ENCODE measurements at places on chromosomes 16 and 17. TPM values are rescaled to one million over a fixed set of nuclear protein-coding genes. Genes with fewer than 3 reads are reported as not detected.

DNA sequence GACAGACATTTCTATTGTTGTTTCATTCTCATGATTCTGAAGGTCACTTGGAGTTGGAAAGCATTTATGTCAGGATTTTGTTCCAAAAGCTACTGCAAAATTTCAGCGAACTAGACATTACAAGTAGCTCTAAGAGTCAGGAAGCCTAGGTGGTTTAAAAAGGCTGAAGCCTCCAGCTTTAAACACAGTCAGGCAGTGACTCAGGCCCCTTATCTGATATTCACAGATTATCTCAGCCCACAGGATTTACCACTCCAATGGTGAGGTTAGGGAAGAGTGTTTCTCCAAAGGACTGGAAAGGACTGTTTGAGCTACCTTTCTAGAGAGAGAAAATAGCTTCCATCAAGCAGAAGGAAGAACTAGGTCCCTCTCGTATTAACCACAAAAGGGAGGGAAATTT, 624.4 kb upstream of the C16orf82 start:
- no peaks in the 10 kb centered on the region for H3K4me1 ChIP-seq
- no peak for DNase-seq
- no peak overlapping the region for H3K4me3 ChIP-seq
- H3K27me3 ChIP-seq: no peaks in the 10 kb centered on the region
- no peak overlapping the region for H3K27ac ChIP-seq

DNA sequence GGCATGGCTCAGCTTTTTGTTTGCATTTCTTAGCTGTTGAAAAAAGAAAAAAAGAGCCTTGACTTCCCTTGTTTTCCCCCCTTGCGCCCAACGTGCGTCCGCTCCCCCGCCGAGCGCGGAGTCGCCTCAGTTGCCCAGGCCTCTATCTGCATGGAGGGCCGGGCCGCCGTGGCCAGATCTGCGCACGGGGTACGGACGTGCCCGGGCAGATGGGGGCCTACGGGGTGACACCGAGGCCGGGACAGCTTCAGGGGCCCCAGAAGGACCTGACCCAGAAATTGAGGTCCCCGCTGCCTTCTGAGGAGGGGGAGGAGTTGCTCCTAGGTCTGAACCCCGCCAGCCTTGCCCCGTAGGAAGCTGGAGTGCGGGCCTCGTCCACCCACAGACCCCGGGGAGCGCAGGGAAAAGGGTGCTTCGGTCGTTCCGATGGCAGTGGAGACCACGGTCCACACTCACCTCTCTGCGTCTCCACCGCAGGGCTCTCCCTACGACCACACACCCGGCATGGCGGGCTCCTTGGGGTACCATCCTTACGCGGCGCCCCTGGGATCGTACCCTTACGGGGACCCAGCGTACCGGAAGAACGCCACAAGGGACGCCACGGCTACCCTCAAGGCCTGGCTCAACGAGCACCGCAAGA, 1.5 kb downstream of the IRX5 start:
- peak overlapping the region; percentile 67 for H3K4me3 ChIP-seq
- no peaks in the 10 kb centered on the region for H3K36me3 ChIP-seq
- H3K4me1 ChIP-seq: peaks cover 14% of the 10 kb centered on the region
- DNase-seq: peak; percentile 67
- peak overlapping the region; percentile 84 for H3K27ac ChIP-seq

GRCh38 chr16:56201030-56201429, 9.7 kb downstream of the GNAO1 start:
- peaks cover 5% of the 10 kb centered on the region for H3K27me3 ChIP-seq
- H3K4me3 ChIP-seq: no peak overlapping the region
- no peak overlapping the region for H3K27ac ChIP-seq
- no peaks in the 10 kb centered on the region for H3K36me3 ChIP-seq

- H3K27me3 ChIP-seq: no peaks in the 10 kb centered on the region
- no peaks in the 10 kb centered on the region for H3K4me1 ChIP-seq
- no peak overlapping the region for H3K4me3 ChIP-seq
- H3K36me3 ChIP-seq: peaks cover 3% of the 10 kb centered on the region
These were observed 15.3 kb downstream of the ITGAM start for GRCh38 chr16:31274831-31275816.

DNA sequence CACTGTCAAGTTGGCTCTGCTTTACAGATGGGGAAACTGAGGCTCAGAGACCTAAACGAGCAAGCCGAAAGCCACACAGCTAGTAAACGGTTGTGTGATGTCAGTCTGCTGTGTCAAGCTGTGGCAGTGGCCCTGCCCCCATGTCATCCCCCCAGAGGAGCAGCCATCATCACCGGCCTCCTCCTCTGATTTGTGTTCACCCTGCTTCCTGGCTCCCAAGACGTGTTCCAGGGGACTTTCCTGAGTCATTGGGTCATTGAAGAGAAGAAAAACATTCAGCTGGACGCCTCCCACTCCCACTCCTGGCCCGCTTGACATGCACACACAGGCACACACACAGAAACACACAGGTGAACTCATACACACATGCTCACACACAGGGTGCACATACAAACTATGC, 54.0 kb upstream of the CIBAR2 start:
- no peak overlapping the region for H3K4me3 ChIP-seq
- DNase-seq: no peak
- H3K36me3 ChIP-seq: no peaks in the 10 kb centered on the region
- H3K27me3 ChIP-seq: peaks cover 11% of the 10 kb centered on the region

The CNTNAP4 gene
- total RNA-seq: not detected
